ENCODE measurements at places on chromosomes 7 and 10. TPM values are rescaled to one million over a fixed set of nuclear protein-coding genes. Genes with fewer than 3 reads are reported as not detected.

GRCh38 chr7:81408728-81409127 is 361.1 kb downstream of the HGF start:
- no peak for DNase-seq

DNA sequence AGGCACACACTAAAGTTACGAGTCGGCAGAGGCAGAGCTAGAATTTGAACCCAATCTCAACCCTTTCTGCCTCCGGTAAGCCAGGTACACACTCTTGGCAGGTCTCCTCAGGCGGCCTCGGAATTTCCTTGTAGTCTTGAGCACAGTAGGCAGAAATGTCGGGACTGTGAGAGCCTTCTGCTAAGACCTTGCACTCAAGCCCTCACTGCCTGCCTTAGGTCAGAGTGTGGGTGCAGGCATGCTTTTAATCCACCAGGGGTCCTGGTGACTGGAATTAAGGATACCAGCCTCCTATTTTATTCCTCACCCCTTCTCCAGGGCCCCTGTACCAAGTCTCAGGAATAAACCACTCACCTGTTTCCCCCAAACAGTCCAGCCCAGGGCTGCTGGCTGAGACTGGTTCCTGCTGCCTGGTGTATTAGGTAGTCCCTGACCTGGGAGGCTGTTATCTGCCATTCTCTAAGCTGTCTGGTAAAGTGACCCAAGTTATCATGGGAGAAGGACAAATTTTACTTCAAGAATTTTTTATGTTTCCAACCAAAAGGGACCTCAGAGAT is 855 bp downstream of the ATP6V1F start:
- no peak for DNase-seq

GRCh38 chr7:20287317-20287716 is 43.4 kb upstream of the ITGB8 start:
- DNase-seq, result no peak

Gene MYH16
- not detected for total RNA-seq
